ENCODE measurements at places on chromosomes 4 and X.

DNA sequence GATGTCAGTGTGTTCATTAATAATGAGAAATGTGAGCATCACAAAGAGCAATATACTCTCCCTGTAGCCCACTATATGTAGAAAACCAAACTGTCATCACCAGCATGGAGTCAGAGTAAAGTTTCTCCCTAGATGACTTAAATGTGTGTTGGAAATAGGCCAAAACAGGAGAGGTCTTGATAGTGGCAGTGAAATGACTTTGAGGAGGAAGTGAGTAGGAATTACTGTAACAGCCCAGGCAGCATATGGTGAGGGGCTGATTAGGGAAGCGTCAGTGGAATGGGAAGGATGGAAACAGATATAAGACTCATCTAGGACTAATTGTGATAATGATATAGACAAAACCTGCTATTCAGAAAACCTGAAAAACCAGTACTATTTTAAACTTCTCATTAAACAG, 83.9 kb downstream of the ATXN3L start:
- no peak for DNase-seq

DNA sequence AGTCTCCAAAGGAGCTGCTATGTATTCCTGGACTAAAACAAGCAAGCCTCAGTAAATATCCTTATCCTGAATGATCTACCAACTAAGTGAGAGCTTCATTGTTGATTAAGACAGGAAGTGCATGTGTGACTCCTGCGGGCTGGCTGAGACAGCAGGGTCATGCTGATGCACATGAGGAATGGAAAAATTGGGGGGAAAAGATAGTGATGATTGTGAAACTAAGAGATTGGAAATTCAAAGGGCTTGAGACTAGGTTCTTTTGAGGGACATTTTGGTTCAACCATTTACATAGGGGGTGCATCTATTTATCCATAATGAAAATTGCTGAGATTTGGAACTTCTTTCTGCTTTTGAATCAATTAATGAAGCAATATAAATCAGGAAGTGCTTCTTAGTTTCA, 61.1 kb upstream of the C1QTNF7 start:
- DNase-seq, result no peak

DNA sequence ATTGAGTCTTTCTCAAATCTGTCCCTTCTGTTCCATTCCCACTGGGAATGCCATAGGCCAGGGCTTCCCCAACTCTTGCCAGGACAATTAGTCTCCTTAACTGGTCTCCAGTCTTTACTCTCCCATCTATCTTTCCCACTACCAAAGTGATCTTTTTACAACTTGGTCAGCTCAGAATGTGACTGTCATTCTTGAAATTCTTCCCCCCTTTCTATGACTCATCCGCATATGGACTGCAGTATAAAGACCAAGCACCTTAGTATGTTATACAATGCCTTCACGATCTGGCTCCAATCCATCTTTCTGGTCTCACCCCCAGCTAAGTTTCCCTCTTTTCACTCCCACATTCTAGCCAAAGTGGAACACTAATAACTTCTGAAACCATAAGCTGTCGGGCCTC, 383.8 kb downstream of the OPHN1 start:
- DNase-seq, result no peak

GRCh38 chr4:8775121-8775520, 96.5 kb downstream of the HMX1 start:
- DNase-seq, result no peak

- DNase-seq, result no peak
These were observed 7.5 kb upstream of the RUFY3 start for GRCh38 chr4:70714079-70714887.

- DNase-seq, result no peak
These were observed 32.7 kb downstream of the CCDC149 start for GRCh38 chr4:24880186-24880585.

DNA sequence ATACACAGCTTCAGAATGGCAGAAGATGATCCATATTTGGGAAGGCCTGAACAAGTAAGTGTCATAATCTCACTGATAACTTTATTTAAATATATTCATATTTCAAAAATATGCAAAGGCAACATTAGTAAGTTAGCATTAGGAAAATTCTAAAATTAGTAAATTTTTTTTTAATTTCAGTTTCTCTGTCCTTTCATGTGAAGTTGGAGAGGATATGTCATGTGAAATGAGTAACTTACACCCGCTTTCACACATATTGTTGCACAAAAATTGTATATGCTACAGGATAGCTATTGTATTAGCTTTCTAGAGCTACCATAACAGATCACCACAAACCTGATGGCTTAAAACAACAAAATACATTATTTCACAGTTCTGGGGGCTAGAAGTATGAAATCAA, 24.3 kb downstream of the NFKB1 start:
- no peak for DNase-seq

- no peak for DNase-seq
These were observed 221.0 kb upstream of the ANKRD50 start for GRCh38 chr4:124933521-124933920.

DNA sequence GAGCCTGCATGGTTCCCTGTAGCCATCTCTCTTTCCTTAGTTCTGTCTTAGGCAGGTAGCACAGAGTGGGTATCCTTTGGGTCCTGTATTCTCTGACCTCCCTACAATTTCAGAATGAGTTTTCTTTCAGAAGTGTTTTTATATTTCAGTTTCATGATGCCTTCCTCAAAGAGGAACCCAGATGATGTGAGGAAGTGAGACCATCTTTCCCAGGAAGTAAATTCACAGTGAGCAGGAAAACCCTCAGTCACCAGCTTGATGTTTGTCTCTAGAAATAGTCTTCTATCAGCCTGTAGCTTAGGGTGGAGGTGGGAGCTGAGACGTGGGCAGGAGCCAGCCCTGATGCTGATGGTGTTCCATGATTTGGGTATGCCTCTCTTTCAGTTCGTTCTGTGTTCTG, 16.9 kb downstream of the PLAC1 start:
- DNase-seq, result no peak

DNA sequence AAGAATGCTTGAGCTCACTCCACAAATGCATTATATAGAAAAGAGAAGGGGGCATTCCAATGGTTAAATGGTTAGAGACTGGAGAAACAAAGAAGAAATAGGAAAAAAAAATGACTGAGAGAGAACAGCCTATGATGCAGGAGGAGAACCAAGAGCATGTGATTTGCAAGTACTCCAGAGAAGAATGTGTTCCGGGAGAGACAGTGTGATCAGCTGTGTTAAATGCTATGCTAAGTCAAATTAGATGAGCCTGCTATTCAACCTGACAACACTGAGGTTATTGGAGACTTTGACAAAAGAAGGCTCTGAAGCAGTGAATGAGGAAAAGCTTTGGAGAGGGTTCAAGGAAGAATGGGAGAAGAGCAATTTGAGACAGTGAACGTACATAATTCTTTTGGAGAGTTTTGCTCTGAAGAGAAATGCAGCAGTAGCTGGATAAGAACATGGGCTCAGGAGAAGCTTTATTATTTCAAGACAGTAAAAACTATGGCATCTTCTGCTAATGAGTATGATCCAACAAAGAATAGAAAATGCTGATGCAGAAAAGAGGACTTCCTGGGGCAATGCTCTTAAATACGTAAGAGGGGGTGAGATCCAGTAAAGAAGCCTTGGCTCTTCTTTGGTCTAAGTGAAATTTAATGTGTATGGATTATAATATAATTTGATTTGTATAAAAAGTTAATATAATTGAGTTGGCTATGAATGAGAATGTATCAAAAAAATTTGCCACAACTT, 66.3 kb downstream of the PPP3CA start:
- no peak for DNase-seq

- DNase-seq, result no peak
These were observed 3.8 kb downstream of the MTM1 start for GRCh38 chrX:150572206-150572605.

DNA sequence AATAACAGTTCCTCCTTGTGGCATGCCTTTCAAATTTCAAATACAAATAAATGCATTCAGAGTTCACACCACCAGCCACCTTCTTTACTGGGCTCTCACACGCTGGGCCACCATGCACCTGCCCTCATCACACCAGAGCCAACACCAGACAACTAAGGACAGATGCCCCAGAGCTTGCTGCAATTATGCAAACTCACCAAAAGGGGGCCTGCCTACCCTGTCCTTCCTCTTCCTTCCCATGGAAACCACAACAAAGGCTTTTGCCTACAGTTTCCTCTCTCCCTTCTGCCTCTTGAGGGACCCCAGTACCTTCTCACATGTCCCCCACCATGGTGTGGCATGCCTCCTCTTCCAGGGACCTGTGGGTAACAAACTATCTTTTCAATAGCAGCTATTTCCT, 1333.9 kb upstream of the TENM3 start:
- no peak for DNase-seq

GRCh38 chr4:177293208-177294033, 16.3 kb upstream of the NEIL3 start:
- no peak for DNase-seq

- no peak for DNase-seq
These were observed 773 bp downstream of the PRMT9 start for GRCh38 chr4:147683188-147683591.

DNA sequence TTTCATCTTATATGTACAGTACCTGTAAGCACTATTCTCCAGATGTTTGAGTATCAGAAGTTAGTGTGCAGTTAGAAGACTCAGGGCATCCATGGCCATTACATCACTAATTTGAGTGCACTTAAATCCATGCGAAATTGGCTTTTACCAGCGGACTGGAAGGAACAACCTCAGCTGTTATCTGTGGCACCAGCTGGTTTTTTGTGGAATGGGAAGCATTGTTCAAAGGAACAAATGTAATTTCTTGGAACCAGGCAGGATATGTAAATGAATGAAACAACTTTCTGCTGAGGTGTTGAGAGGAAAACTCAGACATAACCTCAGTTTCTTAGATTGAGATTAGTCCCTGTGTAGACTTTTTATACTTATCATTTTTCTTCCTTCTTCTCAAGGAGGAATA, 60.2 kb downstream of the PDGFRA start:
- no peak for DNase-seq

GRCh38 chr4:74414149-74414809, 30.7 kb upstream of the AREG start:
- DNase-seq, result no peak

DNA sequence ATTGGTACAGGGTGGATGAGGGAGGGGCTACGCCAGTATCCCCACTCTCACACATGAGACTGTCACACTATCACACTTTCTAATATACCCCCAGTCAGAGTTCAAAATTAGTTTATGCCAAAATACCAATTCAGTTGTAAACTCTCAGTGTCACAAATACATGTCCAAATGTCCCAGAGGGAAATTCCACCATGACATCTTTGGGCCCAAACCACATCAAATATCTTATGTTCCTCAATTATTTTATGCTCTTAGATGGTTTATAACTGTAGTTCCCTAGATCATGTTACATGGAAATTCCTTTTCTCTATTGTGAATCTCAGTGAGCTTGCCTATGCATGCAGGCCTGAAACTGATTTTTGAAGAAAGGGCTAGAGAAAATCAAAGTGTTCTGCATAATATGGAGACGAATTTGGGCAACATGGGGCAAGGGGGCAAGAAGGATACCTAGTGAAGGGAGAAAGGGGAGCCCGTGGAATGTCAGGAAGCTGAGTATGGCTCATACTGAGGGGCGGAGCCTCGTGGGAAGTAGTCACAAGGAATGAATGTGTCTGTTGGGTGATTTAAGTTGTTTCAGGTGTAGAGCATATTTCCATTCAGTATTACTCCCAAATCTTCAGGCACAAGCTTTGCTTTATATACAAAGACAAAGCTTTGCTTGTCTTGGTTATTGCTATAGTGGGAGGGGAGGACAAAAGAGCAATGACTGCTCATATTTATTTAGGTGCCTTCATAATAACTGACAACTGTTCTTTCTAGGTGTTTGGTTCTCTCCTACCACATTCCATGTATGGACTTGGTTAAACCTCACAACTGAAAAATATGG, 40.8 kb downstream of the CLNK start:
- DNase-seq, result no peak

DNA sequence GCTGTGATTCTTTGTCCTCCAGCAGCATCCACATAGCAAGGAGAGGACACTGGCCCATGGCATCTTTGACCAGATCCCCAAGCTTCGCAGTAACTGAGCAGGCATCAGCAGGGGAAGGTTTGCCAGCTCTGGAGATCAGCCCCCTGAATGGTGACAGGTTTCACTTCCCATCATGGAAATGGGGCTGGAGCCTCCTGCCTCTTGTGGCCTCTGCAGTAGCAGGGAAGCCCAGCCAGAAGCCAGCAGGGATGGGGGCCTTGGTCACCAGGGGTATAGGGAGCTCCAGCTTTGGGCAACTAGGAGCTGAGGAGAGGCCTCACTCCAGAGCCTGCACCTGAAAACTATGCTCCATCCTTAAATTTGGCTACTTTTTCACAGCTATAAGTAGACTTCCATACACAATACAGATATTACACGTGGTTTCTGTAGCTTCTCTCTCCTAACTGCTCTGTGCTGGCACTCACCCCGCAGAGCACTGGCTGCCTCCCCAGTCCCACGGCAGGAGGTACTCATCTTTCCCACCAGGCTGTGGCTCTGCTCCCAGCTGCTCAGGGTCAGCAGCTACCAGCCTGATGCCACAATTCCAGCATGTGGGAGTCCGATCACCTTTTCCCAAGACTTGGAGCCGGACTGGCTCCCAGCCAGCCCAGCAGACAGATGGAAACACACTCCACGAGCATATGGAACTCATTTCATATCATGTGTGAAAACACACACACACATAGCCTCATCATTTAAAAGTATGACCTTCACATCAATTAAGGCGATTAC, 2.8 kb downstream of the TMEM271 start:
- DNase-seq, result no peak
